ENCODE measurements at places on chromosomes 6 and 20. TPM values are rescaled to one million over a fixed set of nuclear protein-coding genes. Genes with fewer than 3 reads are reported as not detected.

PERP gene
- 68.3 TPM for total RNA-seq

MMS22L gene
- total RNA-seq: 24.0 TPM

BEND6 gene
- total RNA-seq: 0.46 TPM

NRSN1 gene
- not detected for total RNA-seq

B3GALT4 gene
- total RNA-seq: 5.7 TPM

TRIM31 gene
- total RNA-seq: not detected

GRCh38 chr6:138267971-138268895 is 49.9 kb upstream of the PBOV1 start:
- H3K36me3 ChIP-seq: peaks cover 10% of the 10 kb centered on the region
- no peaks in the 10 kb centered on the region for H3K27me3 ChIP-seq
- no peak for DNase-seq
- H3K4me1 ChIP-seq: peaks cover 18% of the 10 kb centered on the region
- H3K27ac ChIP-seq: no peak overlapping the region

GRCh38 chr20:20393207-20394120 is 25.6 kb downstream of the INSM1 start:
- DNase-seq: no peak
- no peak overlapping the region for H3K4me3 ChIP-seq
- no peak overlapping the region for H3K27ac ChIP-seq
- H3K27me3 ChIP-seq: no peaks in the 10 kb centered on the region
- H3K4me1 ChIP-seq: no peaks in the 10 kb centered on the region
- H3K36me3 ChIP-seq: peaks cover 29% of the 10 kb centered on the region
